ENCODE measurements at places on chromosomes 4 and X. TPM values are rescaled to one million over a fixed set of nuclear protein-coding genes. Genes with fewer than 3 reads are reported as not detected.

GK gene
- total RNA-seq, result 2.8 TPM

TNIP3 gene
- total RNA-seq, result 0.14 TPM

ETDA gene
- total RNA-seq, result not detected

C1GALT1C1 gene
- total RNA-seq, result 12.7 TPM

PAGE2B gene
- not detected for total RNA-seq

NEIL3 gene
- total RNA-seq, result 0.91 TPM

SMIM14 gene
- 27.2 TPM for total RNA-seq

DRD5 gene
- not detected for total RNA-seq

HSFX2 gene
- not detected for total RNA-seq

PCDH19 gene
- 14.9 TPM for total RNA-seq

MAGEA2 gene
- total RNA-seq, result 6.1 TPM

CASP3 gene
- total RNA-seq, result 44.8 TPM

GAGE12E gene
- total RNA-seq, result not detected

DDIT4L gene
- total RNA-seq, result 0.14 TPM

SULT1B1 gene
- total RNA-seq, result 0.11 TPM

TRIM60 gene
- not detected for total RNA-seq

MFAP3L gene
- 30.2 TPM for total RNA-seq

CTAG2 gene
- not detected for total RNA-seq

HAND2 gene
- total RNA-seq, result not detected

ZCCHC18 gene
- 2.1 TPM for total RNA-seq

WAS gene
- total RNA-seq, result 1.1 TPM

TMEM31 gene
- 0.43 TPM for total RNA-seq

GAGE2A gene
- total RNA-seq, result not detected

TLR7 gene
- 0.07 TPM for total RNA-seq

PFKFB1 gene
- total RNA-seq, result not detected
